Activated naive CD8-positive, alpha-beta T cell treated with anti-CD3 and anti-CD28 coated beads for 36 hours (primary cell): ENCODE measurements at places on chromosomes 1 and 21.
A peak's percentile ranks its signal among the peaks of the same experiment; 100 is the strongest.

- no peak for DNase-seq
These were observed 89.3 kb downstream of the LBR start for GRCh38 chr1:225338545-225338944.

DNA sequence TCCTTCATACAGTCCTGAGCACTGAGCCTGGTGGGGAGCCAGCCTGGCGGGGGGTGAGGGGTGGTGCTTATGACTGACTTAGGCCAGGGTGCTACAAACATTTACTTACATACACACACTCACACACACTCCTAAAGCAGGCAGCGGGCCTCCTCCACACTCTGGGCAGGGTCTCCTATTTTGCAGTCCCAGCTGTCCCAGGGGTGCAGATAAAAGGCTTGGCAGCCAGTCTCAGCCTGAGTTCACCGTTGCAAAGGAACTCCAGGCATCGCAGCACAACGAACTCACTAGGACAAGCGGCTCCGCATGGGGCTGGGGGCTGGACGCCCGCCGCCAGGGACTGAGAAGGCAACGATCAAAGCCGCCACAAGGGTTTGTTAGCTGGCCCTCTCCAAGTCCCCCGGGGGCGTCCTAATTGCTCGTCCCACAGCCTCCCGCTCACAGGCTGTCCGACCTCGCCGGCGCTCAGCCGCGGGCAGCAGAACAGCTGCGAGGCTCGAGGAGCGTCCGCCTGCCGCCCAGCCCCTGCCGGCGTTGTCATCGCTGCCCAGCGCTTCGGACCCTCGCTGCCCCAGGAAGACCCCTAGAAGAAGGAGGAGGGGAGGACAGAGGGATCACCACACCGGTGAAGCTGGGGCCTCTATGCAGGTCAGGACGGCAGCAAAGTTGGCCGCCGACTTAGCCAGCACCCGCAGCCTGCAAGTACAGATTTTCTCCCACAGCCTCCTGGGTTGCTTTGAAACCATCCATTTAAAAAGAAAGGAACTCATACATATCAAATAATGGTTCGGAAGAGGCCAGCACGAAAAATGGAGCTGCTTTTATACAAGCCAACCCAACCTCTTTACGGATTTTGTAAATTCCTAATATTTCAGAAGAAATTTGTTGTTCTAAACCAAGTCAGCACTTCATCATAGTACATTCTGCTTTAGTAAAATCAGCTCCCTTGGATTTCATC, 6.2 kb downstream of the BARHL2 start:
- DNase-seq = no peak

- DNase-seq = no peak
These were observed 187.7 kb downstream of the C1orf94 start for GRCh38 chr1:34364376-34364775.

DNA sequence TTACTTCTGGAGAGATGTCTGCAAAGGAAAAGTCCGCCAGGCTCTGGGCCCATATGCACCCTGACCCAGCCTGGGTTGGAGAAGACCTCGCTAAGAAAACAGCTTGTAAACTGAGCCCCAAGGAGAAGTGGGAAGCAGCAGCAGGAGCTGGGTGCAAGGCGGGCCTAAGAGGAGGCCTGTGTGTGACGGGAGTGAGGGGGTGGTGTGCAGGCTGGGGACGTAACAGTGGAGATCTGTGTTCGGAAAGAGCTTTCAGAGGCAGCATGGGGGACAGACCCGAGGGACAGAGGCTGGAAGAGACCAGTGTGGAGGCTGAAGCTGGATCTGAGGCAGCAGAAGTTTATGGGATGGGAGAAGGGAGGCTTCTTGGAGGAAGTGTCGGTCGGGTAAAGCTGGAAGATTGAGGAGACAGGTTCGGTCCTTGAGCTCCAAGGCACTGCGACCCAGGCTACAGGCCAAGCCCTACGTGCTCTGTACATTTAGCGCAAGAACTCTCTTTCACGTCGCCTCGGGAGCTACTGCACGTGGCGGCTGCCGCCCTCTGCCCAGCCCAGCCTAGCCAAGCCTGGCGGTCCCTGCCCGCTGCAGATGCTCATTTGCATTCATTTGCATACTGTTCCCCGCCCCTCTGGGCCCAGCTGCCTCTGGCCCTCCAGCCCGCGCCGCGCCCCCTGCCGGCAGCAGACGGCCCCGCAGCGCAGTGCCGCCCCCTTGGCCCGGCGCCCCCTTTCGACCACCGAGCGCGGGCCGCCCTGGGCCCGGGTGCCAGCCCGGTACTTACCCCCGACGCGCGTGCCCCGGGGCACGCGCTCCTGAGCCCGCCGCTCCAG, 6.3 kb downstream of the HPCA start:
- peak; percentile 78 for DNase-seq

- no peak for DNase-seq
These were observed 106.8 kb downstream of the CRYAA start for GRCh38 chr21:43275421-43276211.

DNA sequence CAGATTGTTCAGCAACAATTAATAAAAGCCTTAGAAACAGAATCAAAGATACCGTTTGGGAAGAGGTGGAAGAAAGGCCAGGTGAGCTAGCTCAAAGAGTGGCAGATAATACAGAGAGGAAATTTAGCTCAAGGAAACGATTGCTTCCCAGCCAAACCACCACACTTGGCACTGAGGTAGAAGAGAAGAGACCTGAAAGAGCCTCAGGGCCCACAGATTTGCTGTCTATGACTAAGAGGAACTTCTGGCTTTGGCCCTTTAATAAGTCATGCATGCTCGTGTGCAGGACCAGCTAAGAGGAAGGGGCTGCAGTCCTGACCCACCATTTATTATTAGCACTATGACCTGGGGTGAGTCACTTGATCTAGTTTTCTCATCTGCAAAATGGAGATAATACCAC, 72.8 kb upstream of the BCL10 start:
- no peak for DNase-seq

DNA sequence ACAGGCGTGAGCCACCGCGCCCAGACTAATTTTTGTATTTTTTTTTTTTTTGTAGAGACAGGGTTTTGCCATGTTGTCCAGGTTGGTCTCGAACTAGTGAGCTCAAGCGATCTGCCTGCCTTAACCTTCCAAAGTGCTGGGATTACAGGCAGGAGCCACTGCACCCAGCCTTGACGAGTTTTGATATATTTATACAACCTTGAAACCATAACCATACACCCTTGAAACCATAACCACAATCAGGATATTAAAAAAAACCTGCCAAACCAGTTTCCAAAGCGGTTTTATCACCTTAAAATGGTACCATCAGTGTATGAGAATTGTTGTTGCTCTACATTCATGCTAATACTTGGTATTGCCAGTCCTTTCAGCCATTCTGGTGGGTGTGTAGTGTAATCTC, 3.7 kb upstream of the PHACTR4 start:
- DNase-seq = no peak

DNA sequence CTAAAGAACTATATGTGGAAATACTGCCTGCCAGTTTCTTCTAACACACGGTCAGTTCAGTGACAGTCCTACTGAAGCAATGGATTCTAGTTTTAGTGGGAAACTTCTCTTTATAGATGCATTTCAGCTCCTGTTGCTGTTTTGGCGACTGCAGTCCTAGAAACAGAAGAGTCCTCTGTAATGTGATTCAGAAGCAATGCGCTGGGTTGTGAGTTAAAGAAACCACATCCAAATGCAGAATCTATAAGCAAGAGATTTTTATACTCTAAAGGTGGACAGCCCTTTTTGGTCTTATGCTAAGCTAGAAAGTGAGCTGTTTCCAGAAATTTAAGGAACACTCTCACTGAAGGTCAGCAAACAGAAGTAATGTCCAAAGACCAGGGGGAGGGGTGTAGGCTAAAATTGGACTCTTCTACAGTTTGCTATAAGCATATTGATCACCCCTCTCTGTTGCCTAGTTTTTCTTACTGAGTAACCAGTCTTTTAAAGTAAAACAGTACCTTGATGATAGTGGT, 30.8 kb downstream of the DUSP10 start:
- no peak for DNase-seq

DNA sequence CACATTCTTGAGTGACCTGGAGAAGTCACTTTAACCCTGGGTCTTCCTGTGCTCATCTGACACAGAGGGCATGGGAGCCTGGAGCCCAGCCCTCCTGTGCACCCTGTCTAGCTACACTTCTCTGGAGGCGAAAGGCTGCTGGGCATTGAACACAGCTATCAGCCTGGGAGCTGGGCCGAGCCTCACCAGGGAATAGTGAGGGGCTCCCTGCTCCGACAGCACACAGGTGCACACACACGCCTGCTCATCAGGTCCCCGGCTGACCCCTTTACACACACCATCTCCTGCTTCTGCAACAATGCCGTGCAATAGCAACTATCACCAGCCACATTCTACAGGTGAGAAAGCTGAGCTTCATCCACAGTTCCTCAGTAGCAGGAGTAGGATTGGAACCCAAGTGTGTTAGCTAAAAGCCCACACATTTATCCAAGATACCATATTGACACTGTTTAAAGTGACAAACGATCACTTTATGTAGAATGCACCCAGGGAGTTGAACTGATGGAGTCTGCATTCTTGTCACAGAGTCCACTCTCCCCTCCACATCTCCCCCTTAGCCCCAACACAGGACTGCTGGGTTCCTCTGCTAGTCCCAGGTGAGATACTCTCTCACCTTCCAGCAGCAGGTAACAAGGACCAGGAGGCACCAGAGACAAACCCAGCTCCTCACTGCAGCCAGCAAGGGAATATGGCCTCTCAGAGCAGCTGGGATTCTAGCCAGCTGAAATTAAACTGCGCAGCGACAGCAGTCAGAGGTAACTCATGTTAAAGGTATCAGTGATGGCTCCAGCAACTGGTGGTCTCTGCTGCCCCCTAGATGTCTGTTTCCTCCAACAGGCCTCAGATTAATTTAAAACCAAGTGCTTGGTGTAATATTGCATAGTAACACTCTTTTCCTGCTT, 18.3 kb upstream of the CAPN8 start:
- DNase-seq = peak; percentile 37

GRCh38 chr1:23548704-23549143, 10.6 kb downstream of the ID3 start:
- no peak for DNase-seq

DNA sequence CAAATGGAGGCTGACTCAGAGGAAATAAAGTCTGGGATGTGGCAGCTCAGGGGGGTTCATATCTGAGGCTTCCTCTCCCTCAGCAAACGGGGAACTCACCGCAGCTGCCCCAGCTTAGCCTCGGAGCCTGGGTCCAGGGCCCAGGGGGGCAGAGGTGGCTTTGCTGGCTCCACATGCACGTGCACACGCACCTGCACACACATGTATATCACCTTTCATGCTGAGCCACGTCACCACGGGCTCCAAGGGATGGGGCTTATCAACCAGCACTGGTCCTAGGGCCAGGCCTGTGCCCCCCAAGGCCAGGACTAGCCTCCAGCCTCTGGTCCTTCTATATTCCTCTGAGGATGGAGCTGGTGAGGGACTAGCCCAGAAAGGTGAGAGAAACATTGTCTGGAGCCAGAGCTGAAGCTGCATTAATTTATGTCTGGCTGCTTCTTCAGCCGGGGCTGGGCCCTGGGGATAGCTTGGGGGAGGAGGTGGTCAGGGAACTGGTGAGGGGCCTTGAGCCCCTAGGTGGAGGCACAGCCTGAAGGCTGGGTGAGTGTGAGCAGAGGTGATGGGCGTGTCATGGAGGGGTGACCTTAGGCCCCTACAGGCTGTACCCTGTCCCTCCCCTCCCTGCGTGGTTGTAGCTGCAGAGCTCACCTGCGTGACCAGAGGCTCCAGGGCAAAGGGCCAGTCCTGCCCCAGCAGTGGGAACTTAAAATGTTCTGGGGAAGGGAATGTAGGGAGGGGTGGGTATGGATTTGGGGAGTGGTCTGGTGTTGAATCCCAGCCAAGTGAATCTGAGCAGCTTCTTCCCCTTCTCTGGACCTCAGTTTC, 520.8 kb downstream of the PTPRU start:
- DNase-seq = no peak

DNA sequence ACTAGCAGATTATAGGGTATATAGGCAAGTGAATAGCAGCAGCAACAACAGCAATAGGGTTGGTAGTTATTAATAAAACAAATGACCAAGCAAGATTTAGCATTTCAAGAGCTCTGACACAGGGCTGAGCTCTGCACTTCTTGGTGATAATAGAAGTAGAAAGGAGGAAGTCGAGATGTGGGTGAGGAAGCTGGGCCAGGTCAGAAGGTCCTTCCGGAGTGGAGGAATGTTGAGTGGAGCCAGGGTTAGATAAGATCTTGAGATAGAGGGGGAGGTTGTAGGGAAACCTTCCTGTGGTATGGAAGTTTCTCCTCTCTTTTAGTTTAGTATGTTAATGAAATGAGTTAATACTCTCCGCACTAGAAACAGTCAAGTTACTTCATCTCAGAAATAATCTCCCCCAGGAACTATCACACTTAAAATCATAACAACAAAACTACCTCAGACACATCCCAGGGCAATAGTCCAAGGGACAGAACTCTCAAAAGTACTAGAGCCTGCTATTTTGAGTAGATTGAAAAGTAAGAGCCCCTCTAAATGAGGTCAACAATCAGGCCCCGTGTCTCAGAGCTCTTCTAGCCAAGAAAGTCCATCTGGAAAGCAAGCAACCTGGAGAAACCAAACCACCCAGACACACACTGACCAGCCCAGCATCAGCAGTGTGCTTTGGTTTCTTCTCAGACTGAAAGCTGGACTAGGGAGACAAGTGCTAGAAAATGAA, 45.4 kb upstream of the ATP1B1 start:
- no peak for DNase-seq

- no peak for DNase-seq
These were observed 103.3 kb upstream of the IGSF21 start for GRCh38 chr1:18004278-18004677.

DNA sequence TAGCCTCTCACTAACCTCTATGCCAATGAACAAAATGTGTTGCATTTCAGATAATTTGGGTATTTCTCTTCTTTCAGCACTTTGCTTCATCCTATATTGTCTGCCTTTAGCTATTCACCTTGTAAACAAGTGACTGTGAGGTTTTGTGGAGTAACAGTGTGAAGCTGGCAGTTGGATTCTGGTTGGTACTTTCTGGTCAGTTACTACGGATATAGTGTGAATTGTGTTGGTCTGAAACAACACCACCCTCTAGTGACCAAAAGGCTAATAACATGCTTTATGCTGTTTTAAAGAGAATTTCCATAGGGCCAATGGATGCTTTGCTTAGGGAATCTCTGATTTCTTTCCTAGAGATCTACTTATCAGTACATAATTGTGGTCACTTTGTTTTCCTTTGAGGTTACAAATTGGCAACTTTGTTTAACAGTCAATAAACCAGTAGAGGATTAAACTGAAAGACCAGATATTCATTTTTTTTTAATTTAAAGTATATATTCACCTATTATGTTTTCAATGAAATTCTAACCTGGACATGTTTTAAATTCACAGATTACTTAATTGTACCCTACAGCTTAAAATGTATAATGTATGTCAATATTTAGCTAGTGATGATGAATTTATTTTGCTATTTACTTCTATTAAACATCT, 2.5 kb upstream of the PTGER3 start:
- DNase-seq = no peak

- no peak for DNase-seq
These were observed 730 bp upstream of the PHF13 start for GRCh38 chr1:6612641-6613360.

GRCh38 chr1:156747742-156748669, 3.5 kb downstream of the HDGF start:
- DNase-seq = no peak

- peak; percentile 96 for DNase-seq
These were observed 7.3 kb downstream of the RSRP1 start for GRCh38 chr1:25239681-25240541.

GRCh38 chr1:10667861-10668761, 128.3 kb downstream of the CASZ1 start:
- no peak for DNase-seq
